Activated CD8-positive, alpha-beta memory T cell treated with anti-CD3 and anti-CD28 coated beads, Interleukin-2, amount 50 U/mL, for 48 hours (primary cell): ENCODE measurements at places on chromosomes 7 and 10.

- DNase-seq, result no peak
Observed at GRCh38 chr7:98249106-98249505, 2.9 kb downstream of the TECPR1 start.

DNA sequence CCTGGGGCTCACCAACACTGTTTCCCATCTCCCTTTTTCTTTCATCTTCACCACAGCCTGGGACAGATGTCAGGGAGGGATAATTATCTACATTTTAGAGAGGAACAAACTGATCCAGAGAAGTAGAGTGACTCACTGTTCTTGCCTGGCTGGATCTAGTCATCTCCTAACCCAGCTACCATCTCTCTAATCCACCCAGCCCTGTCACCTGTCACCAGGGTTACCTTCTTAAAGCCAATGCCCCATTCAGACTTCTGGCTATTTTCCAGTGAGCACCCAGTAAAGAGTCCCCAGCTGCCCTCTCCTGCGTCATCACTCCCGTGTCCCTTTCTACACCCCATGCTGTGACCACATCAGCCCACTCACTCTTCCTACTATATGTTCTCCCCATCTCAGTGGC, 68.4 kb upstream of the DUSP5 start:
- DNase-seq, result peak; percentile 53

DNA sequence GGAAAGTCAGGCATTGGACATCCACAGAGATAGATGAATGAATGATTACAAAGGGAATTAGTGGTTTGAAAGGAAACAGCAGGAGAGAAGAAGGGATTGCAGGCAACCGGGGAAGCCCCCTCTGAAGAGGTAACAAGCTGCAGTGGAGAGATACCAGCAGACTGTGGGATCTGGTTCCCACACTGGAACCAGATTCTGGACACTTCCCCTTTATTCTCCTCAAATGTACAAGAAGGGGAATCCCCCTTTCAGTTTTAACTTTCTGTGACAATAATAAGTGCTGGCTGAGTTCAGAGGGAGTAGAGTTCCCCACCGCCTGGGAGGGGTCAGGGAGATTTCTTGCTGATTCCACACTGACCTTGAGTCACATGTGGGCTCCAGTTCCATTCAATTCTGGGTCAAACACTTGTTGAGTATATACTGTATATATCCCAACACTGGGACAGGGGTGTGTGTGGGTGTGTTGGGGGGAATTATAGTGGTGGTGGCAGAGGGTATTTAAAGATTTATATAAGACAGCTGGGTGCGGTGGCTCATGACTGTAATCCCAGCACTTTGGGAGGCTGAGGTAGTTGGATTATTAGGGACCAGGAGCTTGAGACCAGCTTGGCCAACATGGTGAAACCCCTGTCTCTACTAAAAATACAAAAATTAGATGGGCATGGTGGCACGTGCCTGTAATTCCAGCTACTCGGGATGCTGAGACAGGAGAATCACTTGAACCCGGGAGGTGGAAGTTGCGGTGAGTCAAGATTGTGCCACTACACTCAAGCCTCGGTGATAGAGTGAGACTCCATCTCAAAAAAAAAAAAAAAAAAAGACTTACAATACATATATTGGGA, 16.5 kb upstream of the DDIT4 start:
- no peak for DNase-seq

- no peak for DNase-seq
Observed at GRCh38 chr10:31708474-31708873, 220.2 kb downstream of the ARHGAP12 start.

GRCh38 chr7:17099083-17099973, 199.1 kb upstream of the AHR start:
- no peak for DNase-seq

DNA sequence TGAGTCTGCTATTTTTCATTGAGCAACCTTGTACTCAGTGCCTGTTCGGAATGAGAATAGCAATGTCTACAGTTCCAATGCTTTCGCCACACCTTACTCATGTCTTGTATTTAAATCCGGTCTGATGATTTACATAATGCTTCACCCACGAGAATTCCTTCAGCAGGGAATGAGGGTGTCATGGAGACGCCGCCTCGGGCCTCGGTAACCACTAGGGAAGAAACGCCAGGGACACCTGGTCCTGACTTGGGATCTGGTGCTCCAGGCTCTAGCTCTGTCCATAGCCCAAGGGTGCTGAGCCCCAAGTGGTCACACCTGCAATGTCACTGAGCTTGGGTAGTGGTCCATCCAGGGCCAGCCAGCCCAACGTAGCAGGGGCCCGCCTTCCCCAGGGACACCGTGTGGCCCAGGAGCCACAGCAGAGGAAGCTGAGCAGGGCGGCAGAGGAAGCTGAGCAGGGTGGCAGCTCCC, 37.4 kb downstream of the PRKAG2 start:
- DNase-seq, result no peak

DNA sequence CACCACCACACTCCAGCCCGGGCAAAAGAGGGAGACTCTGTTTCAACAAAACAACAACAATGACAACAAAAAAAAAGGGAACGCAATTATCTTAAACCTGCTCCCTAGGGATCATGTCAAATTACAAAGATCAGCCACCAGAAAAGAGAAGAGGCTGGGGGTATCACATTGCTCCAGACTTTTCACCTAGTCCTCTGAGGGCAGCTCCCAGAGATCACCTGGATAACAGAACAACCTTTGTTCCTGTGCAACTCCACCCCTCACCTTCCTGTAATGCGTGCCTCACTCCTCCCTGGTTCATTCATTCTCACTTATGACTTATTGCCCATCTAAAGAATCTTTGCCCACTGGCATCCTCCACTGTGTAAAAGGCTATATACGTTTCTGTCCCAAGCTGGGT, 31.8 kb downstream of the SVOPL start:
- no peak for DNase-seq

GRCh38 chr7:158997110-158997453, 140.7 kb downstream of the DYNC2I1 start:
- no peak for DNase-seq

DNA sequence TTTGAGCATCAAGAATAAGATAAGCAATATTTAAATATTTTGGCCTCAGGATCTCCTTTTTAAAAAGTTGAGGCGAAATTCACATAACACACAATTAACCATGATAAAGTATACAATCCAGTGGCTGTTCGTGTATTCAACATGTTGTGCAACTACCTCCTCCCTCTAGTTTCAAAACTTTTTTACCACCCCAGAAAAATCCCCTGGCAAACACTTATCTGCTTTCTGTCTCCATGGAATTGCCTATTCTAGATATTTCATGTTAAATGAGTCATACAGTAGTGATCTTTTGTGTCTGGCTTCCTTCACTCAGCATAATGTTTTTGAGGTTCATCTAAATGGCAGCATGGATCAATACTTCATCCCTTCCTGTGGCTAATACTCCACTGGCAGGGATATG, 31.8 kb upstream of the IL15RA start:
- no peak for DNase-seq

GRCh38 chr10:130244928-130245495, 108.8 kb downstream of the GLRX3 start:
- DNase-seq, result peak; percentile 23

GRCh38 chr7:95264363-95264891, 59.9 kb downstream of the PON1 start:
- no peak for DNase-seq

DNA sequence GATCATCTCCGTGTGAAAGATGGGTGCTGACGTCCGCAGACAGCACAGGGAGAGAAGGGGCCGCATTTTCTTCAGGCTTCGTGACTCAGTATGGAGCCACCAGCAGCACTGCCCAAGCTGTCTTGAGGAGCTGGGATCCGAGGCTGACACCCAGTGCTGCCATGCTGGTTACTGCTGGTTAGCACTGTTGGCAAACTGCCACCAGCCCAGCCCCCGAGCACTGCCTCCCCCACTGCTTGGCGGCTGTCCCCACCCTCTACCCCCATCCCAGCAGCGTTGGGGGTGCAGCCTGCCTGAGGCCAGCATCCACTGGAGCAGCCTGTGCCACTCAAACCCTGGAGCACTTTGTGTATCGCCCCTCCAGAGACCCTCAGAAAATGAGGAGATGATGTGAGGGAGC, 35.8 kb upstream of the EN2 start:
- DNase-seq, result no peak

DNA sequence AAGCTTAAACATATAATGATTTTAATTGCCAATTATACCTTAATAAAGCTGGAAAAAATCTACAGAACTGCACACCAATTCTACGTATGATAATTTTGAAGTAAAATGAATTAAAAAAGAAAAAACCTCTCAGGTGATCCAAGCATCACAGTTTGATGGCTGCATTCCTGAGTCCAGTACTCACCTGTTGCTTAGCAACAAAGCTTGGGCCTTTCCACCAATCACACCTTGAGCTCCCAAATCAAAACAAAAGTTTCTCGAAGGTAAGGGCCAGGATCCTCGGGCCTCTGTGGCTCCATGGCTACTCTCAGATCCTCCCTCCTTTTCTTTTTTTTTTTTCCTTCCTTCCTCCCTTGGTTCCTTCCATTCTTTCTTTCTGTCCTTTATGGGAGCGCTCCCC, 137.2 kb upstream of the PCBD1 start:
- no peak for DNase-seq

DNA sequence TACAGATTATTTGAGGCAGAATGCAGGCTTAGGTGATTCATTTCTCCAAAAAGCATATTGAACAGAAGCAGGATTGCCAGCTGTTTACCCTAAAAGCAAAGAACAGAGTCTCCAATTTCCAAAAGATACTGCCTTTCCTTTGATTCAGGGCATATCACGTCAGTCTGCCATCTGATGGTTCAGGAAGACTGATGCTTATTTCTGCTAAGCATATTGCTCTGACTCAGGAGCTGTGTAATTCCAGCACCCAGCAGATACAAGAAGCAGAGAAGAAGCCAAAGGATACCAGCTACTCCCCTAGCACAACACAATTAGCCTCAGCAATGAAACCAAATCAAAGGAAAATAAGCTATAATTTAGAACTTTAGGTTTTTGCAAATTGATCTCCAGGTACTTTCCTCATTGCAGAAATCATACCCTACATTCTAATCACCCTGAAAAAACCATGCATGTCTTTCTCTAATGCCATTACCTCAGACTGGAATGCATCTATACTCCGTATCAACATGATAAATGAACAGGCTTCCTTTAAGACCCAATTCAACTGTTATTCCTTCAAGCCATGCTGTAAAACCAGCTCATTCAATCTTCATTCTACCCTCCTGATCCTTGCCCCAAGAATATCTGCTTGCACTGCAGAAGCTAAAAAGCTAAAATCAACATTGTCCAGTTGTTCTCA, 55.1 kb downstream of the ABI1 start:
- no peak for DNase-seq

GRCh38 chr7:137717811-137718271, 128.9 kb downstream of the DGKI start:
- DNase-seq, result no peak

DNA sequence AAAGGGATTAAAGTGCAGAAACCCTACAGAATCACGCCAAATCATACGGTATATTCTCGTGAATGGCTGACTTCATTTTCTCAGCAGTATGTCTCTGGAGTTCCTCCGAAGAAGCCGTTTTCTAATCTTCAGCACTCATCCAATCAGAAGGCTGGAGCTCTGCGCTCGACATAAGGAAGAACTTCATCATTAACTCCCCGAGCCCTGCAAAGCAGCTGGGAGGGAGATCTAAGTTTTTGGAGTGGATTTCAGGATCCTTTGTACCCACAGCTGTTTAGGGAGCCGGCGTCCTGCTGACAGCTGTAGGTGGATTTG, 40.7 kb upstream of the SDK1 start:
- DNase-seq, result no peak

- no peak for DNase-seq
Observed at GRCh38 chr10:24261627-24262026, 52.7 kb downstream of the KIAA1217 start.
